D721Med (cell line): ENCODE measurements at places on chromosomes 2 and 18.

DNA sequence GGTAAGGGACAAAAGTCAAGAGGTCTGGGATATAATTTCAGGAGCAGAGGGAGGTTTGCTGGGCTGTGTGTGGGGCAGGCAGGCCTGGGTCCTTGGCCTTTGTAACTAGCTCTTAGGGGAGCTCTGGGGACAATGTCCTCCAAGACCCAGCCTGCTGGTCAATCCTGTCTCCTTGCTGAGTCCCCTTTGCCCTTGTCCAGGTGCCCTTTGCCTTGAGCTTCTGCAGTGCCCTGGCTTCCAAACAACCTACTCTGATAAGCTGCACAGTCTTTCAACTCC is 30.0 kb upstream of the REEP1 start:
- no peak for DNase-seq

GRCh38 chr2:79695248-79695647 is 182.4 kb downstream of the CTNNA2 start:
- DNase-seq = no peak

- no peak for DNase-seq
Observed at GRCh38 chr18:13261661-13262357, 43.2 kb downstream of the LDLRAD4 start.

DNA sequence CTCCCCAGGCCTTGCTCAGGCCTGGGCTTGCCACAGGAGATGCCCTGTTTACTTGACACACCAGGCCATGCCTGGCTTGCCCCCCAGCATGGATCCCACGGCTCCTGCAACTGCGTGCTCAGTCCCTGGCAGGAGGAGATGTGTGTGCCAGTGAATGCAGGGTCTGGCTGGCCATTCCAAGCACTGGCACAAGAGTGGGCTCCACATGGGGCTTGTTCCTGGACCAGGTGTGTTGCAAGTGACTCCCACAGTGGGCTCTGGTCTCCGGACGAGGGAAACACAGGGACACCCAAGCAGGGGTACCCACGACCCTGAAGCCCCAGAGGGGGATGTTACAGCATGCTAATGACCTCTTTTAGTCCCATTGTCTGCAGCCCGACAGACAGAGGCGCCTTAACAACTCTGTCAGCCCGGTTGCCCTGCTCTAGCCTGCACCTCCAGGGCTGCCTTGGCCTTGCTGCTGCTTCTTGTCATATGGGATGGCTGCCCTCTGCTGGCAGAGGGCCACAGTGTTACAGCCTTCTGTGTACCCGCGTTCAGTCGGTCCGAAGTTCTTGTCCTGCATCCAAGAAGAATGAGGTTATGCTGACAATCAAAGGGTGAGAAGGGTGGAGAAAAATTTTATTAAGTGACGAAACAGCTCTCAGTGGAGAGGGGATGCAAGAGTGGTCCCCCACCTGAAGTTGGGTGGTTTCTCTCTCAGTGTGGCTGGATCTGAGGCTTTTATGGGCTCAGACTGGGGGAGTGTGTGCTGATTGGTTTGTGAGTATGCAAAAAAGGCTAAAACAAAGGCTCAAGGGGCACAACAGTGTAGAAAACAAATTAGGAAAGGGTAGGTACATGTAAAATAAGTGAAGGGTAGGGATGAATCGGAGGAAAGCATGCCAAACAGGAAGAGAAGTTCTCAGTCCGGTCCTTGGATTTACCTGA is 180.4 kb downstream of the MBD5 start:
- no peak for DNase-seq

DNA sequence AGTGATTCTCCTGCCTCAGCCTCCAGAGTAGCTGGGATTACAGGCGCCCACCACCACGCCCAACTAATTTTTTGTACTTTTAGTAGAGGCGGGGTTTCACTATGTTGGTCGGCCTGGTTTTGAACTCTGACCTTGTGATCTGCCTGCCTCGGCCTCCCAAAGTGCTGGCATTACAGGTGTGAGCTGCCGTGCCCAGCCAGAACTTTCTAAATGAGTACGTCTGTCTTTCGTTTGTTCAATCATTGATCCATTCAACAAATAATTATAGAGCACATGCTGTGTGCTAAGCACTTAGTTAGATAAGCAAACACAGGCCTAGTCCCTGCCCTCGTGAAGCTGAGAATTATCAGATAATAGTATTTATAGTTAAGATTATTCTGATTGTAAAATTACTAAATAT is 56.5 kb downstream of the TTC39C start:
- no peak for DNase-seq

- no peak for DNase-seq
Observed at GRCh38 chr2:76446872-76447271, 736.2 kb upstream of the GCFC2 start.

DNA sequence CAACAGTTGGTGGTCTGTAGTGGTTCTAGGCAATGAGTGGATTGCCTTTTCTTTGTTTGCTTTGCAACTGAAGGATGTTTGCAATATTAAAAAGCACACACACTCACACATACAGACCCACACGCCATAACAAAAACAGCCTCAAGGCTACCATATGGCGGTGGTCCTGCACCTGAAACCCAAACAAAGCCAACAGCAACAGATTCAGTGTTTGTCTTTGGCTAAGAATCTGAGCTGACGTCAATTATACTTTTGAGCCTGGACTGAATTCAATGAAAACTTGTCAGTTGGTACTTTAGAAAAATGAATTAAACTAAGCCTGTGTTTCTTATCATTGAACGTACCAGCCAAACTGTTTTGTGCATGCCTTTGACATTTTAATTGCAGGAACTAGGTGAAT is 65.0 kb upstream of the NYAP2 start:
- no peak for DNase-seq

GRCh38 chr2:120605231-120605935 is 130.3 kb upstream of the GLI2 start:
- no peak for DNase-seq

DNA sequence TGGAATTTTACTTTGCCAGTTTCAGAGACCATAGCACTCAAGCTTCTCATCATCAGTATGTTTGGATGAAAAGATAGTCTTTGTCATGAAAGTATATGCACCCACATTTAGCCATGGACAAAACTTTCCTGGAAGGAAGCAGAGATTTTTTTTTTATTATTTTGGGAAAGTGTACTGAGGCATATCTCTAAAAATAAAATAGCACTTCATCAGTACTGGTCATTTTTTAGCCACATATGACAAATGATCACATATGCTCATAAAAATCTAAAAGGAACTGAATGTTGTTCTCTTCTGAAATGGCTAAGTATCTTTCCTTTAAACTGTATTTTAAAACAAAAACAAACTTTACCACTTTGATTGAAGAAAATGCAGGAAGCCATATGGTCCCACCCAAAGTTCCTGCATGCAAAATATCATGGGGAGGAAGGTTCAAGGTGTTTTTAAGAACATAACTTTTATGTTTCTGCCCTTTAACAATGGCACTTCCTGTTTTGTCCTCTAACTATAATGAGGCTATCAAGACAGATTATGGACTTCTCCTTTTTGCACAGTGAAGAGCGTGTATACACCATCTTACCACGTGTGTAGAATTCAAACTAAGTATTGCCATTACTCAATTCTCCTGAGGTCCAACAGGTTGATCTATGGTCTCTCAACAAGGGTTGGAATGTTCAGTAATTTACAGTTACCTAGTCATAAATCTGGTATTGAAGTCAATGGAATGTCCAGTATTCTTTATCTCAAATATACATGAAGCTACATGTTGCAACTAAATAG is 77.1 kb upstream of the SLC39A10 start:
- no peak for DNase-seq

DNA sequence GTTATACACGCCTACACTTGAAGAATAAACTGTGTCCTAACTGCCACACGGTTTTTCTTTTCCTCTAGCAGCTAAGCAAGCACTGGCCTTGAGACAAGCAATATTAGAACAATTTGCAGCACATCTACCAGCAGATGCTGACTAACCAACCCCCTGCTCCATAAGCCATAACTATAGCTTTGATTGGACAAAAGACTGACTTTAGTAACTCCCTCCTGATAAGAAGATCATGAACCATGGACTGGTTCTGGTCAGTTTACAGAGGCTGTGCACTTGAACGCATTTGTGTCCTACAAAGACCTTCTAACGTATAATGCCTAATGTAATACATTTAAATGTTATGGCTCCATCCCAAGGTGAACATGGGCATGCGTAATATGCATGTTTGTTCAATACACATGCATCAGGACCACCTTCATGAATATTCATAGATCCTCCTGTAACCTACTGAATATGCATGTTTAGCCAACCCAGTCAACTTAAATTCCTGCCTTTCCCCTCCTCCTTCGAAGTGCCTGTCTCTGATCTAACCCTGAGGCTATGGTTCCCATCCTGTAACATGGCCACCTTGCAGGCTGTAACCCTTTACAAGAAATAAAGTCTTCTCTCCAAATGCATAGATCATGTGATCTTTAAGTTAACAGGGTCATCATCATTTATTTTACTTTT is 26.5 kb downstream of the SLC4A5 start:
- DNase-seq = no peak

DNA sequence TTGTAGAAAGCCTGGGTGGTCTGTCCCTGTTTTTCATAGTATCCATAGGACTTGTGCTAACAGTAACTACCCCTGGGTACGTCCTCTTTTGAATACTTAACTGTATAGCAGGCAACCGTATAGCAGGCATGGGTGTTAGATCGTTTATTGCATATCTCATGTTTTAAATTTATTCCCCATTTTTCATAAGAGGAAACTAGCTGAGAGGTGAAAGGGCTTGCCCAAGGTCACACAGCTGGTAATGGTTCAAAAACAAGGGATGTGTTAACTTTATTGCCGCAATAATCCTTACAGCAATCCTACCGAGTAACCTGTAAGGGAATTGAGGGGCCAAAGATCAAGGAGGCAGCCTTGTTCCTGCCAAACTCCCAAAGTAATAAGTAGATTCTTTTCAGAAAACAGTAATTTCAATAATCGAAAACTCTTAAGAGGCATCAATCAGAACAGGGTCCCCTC is 990 bp upstream of the MGAT4A start:
- no peak for DNase-seq

GRCh38 chr2:15789381-15790062 is 150.8 kb upstream of the MYCN start:
- DNase-seq = no peak

GRCh38 chr2:7031547-7032245 is 114.5 kb downstream of the RNF144A start:
- DNase-seq = no peak

GRCh38 chr2:241064008-241064801 is 37.9 kb downstream of the MTERF4 start:
- no peak for DNase-seq

DNA sequence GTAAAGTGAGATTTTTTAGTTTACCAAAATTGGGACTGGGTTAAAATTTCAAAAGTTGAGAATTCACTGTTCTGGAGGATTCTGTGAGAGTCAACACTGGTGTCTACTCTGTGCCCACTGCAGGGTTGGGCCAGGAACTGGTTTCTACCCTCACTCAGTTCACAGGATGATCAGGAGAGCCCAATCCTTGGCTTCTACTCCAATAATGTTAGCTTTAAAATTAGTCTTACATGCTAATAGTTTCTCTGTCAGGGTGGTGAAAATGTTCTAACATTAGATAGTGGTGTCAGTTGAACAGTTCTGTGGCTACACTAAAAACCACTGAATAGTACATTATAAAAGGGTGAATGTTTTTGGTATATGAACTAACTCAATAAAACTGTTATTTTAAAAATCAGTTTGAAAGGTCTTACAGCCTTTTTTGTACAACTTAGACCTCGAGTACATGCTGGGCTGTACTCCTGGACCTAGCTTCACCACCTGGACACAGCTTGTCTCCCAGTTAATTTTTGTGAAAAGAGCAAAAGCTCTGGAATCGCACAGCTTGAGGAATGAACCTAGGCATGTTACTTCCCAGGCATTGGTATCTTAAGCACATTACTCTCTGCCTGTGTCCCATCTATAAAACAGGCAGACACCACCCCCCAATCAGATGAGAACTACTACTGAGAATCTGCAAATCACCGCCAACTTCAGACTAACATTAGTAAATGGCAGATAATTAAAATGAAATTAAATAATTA is 44.4 kb downstream of the ACVR1 start:
- no peak for DNase-seq

DNA sequence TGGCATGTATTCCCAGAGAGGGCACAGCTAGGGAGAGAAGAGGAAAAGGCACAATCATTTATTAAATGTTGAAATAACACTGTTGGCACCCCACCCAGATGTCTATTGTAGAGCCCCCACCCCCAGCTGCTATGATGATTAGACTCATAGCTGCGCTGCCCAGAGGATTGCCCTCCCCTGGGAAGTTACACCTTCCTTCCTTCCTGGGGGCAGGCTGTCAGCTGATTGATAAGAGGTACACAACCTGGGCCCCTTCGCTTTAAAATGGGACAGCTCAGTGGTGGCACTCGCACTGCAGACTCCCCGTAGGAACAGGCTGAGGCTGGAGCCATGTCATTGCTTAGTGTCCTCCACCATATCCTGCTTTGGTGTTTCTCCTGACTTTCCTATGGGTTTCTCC is 18.1 kb downstream of the TEX51 start:
- DNase-seq = no peak

GRCh38 chr2:53422979-53423378 is 344.6 kb upstream of the CHAC2 start:
- no peak for DNase-seq

DNA sequence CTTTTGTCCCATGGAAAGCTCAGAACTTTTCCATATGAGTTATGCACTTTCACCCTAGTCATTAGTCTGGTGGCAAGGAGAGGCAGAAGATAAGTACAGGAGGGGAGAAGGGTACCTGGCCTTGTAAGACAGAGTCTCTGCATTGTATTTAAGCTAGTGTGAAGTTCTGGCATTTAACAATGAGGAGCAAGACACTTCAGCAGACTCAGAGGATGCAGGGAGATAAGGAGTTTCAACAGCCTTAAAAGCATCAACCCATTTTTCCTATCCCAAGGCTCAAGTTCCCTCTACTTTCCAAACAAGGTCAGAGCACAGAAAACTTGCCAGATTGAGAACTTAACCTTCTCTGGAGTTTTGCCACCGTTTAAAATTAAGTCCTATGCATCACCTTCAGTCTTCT is 348.2 kb upstream of the VRK2 start:
- no peak for DNase-seq

DNA sequence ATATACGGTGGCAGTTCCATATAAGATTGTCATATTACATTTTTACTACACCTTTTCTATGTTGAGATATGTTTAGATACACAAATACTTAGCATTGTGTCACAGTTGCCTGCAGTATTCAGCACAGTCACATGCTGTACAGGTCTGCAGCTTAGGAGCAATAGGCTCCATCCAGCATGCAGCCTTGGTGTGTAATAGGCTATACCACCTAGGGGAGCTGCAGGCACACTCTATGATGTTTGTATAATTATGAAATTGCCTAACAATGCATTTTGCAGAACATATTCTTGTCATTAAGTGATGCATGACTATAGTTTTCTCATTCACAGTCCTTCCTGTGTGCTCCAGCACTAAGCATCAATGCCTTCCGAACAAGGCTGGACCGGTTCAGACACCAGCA is 133.4 kb downstream of the NDUFA10 start:
- no peak for DNase-seq

DNA sequence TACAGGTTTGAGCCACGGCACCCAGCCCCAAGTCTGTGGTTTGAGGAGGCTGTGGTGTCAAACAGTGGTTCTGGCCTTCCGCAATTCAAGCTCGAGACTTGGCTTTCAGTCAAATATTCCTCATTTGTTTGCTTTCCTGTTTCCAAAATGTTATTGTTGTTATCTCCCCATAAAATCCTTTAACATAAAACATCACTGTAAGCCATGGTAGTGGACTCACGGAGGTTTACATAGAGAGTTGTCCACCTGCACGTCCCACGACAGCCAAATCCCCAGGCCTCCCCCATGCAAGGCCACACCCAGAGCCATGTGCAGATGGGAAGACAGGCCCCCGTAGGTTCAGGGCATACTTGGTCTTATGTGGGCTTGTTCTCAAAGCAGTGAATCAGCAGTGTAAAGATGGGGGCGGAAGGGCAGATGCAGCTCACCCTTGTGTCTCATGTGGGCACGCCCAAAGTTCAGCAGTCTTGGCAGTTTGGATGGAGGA is 18.9 kb upstream of the ST3GAL5 start:
- DNase-seq = no peak
